ENCODE measurements at places on chromosomes 7 and 10. TPM values are rescaled to one million over a fixed set of nuclear protein-coding genes. Genes with fewer than 3 reads are reported as not detected.

GRCh38 chr10:70457759-70458305, 16.4 kb upstream of the NODAL start:
- no peaks in the 10 kb centered on the region for H3K27me3 ChIP-seq
- H3K4me3 ChIP-seq: no peak overlapping the region
- H3K36me3 ChIP-seq: no peaks in the 10 kb centered on the region
- no peaks in the 10 kb centered on the region for H3K4me1 ChIP-seq
- DNase-seq: no peak

DNA sequence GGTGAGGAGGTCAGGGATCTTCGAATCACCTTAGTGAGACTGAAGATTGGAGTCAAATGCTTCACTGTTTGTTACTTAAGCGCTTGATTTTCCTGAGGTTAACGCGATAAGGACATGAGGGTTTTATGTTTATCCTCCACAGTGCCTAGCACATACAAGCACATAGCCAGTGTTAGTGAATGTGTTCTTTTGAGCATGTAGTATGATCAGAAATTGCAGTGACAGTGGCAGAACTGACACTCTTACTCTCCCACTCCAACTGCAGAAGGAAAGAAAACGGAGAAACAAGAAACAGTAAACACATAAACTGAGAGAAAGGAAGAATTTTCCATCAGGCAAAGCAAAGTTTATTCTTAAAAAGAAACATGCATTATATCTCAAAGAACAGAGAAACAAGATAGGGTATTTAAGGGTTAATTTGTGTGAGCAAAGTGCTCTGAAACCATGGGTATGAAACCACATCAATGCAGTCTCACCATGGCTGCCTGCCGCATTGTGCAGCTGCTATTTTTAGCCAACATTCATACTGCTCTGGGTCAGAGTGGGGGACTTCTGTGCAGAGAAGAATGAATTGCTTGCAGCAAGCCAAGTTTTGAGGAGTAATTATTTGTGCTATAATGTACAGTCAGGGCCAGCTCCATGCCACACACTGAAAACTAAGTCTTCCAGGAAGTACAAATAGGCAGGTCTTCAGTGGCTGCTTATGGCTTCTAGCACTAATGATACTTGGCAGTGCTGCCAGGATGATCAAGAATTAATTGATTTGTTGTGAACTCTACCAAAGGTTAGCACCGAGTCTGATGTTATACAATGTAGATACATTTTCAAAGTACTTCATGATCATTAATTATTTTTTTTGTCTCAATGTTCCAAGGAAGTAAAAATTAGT, 152.0 kb downstream of the MACC1 start:
- no peak overlapping the region for H3K4me3 ChIP-seq
- H3K36me3 ChIP-seq: no peaks in the 10 kb centered on the region
- H3K27ac ChIP-seq: no peak overlapping the region

- H3K36me3 ChIP-seq: no peaks in the 10 kb centered on the region
- no peak overlapping the region for H3K4me3 ChIP-seq
- peaks cover 5% of the 10 kb centered on the region for H3K4me1 ChIP-seq
These were observed 3.2 kb upstream of the CEP55 start for GRCh38 chr10:93493162-93493561.

- no peaks in the 10 kb centered on the region for H3K27me3 ChIP-seq
- no peak for DNase-seq
- no peak overlapping the region for H3K27ac ChIP-seq
- no peaks in the 10 kb centered on the region for H3K4me1 ChIP-seq
These were observed 14.8 kb upstream of the MTURN start for GRCh38 chr7:30119890-30120577.

GRCh38 chr7:152579070-152579469, 96.9 kb downstream of the XRCC2 start:
- H3K27ac ChIP-seq: no peak overlapping the region
- H3K4me1 ChIP-seq: no peaks in the 10 kb centered on the region
- no peak for DNase-seq
- no peaks in the 10 kb centered on the region for H3K36me3 ChIP-seq
- no peaks in the 10 kb centered on the region for H3K27me3 ChIP-seq

The ANXA11 gene
- total RNA-seq: 157 TPM

Measured in uterus (tissue), 4 donors.